ENCODE measurements at places on chromosomes 11 and 22. TPM values are rescaled to one million over a fixed set of nuclear protein-coding genes. Genes with fewer than 3 reads are reported as not detected.
A peak's percentile ranks its signal among the peaks of the same experiment; 100 is the strongest.

DNA sequence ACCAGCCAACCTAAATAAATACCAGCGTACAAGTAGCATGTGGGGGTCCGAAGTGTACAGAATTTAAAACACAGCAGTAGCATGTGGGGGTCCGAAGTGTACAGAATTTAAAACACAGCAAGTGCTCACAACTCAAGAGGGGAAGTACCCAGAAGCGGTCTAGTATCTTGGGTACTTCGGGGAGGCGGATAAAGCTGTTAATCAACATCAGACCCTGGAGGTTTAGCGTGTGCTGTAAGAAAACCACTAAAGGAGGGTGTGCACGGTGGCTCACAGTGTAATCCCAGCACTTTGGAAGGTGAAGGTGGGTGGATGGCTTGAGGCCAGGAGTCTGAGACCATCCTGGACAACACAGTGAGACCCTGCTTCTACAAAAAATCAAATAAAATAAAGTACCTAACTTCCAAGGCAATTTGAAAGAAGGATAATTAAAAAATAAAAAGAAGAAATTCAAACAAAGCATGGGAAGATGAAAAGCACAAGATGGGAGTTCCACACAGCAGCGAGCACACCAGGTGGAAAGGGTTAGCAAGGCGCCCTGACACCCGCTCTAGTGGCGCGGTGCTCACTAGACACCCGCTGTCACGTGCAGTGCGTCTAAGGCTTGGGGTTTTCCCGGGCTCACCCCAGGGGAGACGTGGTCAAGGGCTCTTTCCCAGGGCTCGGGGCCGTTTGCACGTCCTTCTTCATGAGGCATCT, 35.0 kb upstream of the MOB2 start:
- peaks cover 2% of the 10 kb centered on the region for H3K36me3 ChIP-seq
- H3K27me3 ChIP-seq, result no peaks in the 10 kb centered on the region
- no peak overlapping the region for H3K27ac ChIP-seq

TMA7B gene
- not detected for total RNA-seq

DNA sequence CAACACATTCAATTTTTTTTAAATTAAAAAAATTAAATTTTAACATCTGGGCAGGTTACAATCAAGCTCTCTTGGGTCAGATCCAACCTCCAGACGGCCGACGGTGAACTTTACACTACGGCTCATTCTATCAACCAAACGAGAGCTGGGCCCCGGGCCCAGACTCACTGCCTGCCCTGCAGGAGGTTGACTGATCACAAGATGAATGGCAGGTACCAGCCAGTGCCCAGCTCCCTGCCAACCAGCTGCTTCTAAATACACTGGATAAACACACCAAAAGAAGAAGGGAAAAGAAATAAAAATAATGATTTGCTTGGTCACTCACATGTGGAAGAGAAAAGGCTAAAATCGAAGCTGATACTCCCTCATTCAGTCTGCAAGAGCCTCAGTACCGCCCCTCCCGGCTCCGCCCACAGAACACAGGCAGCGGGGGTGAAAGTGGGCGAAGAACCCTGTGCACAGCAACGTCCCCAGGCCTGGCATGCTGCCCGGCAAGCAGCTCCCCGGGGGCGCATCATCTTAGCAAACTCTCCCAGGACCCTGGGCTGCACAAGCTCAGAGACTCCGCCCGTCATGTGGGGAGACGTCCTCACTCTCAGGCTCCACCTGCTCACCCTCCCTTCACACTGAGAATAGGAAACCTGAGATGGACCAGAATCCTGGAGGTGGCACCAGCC, 303.4 kb downstream of the SHANK2 start:
- no peaks in the 10 kb centered on the region for H3K4me1 ChIP-seq
- no peaks in the 10 kb centered on the region for H3K36me3 ChIP-seq

DNA sequence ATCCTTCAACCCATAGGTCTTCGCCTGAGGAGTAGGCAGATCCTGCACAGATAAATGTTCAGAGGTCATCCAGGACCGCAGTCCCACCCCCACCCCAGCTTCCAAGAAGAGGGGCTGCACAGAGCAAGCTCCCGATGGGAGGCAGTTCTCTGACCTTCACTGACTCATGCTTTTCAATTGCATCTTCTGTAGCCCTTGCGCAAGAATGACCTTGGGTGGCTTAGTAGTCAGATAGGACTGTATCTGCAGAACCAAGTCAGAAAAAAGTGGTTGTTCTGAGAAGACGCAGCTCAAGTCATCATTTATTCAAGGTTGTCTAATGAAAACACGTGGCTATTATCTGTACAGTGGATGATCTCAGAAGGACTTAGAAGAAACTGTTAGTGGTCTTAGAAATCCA, 16.4 kb upstream of the GRAMD1B start:
- no peak overlapping the region for H3K27ac ChIP-seq
- no peaks in the 10 kb centered on the region for H3K36me3 ChIP-seq
- no peak overlapping the region for H3K4me3 ChIP-seq
- peaks cover 59% of the 10 kb centered on the region for H3K27me3 ChIP-seq
- H3K4me1 ChIP-seq, result no peaks in the 10 kb centered on the region
- no peak for DNase-seq

GRCh38 chr22:37418627-37419369, 8.5 kb downstream of the ELFN2 start:
- H3K27me3 ChIP-seq, result peaks cover 27% of the 10 kb centered on the region
- H3K27ac ChIP-seq, result no peak overlapping the region
- DNase-seq, result no peak
- H3K36me3 ChIP-seq, result no peaks in the 10 kb centered on the region
- H3K4me1 ChIP-seq, result peaks cover 7% of the 10 kb centered on the region

- no peak for DNase-seq
- no peak overlapping the region for H3K4me3 ChIP-seq
- H3K36me3 ChIP-seq, result no peaks in the 10 kb centered on the region
- H3K27ac ChIP-seq, result no peak overlapping the region
- peaks cover 27% of the 10 kb centered on the region for H3K4me1 ChIP-seq
These were observed 3.1 kb downstream of the HMBS start for GRCh38 chr11:119087747-119088241.

C11orf98 gene
- 53.6 TPM for total RNA-seq

SPA17 gene
- total RNA-seq, result 4.7 TPM

- H3K4me3 ChIP-seq, result no peak overlapping the region
- H3K27ac ChIP-seq, result no peak overlapping the region
These were observed 34.7 kb downstream of the USP35 start for GRCh38 chr11:78223320-78223954.

GRCh38 chr11:128458321-128458720, 129.0 kb downstream of the ETS1 start:
- no peaks in the 10 kb centered on the region for H3K27me3 ChIP-seq
- no peak for DNase-seq
- no peak overlapping the region for H3K4me3 ChIP-seq
- peak overlapping the region; percentile 93 for H3K27ac ChIP-seq

TPBGL gene
- 0.13 TPM for total RNA-seq

GRCh38 chr22:27874185-27874584, 44.9 kb downstream of the PITPNB start:
- no peaks in the 10 kb centered on the region for H3K27me3 ChIP-seq
- peaks cover 28% of the 10 kb centered on the region for H3K36me3 ChIP-seq
- peaks cover 77% of the 10 kb centered on the region for H3K4me1 ChIP-seq

DNA sequence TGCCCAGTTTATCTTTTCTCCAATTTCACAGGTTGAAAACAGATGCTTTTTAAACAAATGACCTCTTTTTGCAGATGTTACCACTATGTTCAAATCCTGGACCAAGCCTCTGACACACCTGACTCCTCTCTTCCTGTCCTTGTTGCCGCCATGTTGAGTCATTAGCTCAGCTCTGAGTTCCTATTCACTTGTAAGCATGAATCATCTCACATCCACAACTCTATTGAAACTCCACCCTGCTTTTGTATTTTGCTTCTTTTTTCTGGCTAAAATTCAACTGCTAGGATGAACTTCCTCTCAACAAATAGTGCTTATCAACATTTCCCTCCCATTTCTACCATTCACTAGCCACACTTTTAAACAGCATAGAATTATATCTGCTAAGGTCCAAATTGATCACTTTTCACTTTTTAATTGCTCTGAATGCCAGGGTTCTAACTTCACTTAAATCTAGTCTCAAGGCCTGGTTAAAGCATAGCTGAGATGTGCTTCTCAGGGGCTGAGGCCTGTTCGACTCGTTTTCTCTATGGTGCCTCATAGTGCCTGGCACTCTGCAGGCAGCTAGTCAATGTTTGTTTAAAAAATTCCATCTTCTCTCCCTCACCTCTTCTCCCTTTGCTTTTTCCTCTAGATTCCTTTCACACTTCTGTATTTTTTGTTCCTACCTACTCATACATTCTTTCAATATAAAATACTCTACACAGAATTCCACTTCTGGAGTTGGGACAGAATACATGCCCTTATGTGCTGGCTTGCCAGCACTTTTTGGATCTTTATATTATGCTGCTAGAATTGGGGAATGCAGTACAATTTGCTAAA, 3.9 kb downstream of the JOSD1 start:
- H3K4me3 ChIP-seq, result peak overlapping the region; percentile 91
- H3K4me1 ChIP-seq, result peaks cover 57% of the 10 kb centered on the region
- no peak for DNase-seq
- H3K36me3 ChIP-seq, result peaks cover 18% of the 10 kb centered on the region
- no peaks in the 10 kb centered on the region for H3K27me3 ChIP-seq
- H3K27ac ChIP-seq, result peak overlapping the region; percentile 94

GRCh38 chr11:60786811-60787567, 1.9 kb downstream of the MS4A10 start:
- no peaks in the 10 kb centered on the region for H3K36me3 ChIP-seq
- no peak for DNase-seq
- H3K27me3 ChIP-seq, result no peaks in the 10 kb centered on the region
- peak overlapping the region; percentile 48 for H3K27ac ChIP-seq

- no peak overlapping the region for H3K27ac ChIP-seq
- H3K4me1 ChIP-seq, result no peaks in the 10 kb centered on the region
- peaks cover 10% of the 10 kb centered on the region for H3K27me3 ChIP-seq
- H3K36me3 ChIP-seq, result no peaks in the 10 kb centered on the region
These were observed 54.7 kb upstream of the SLC6A5 start for GRCh38 chr11:20544603-20545237.

SPINDOC gene
- 32.1 TPM for total RNA-seq
